ENCODE measurements at places on chromosomes 12 and 14. TPM values are rescaled to one million over a fixed set of nuclear protein-coding genes. Genes with fewer than 3 reads are reported as not detected.

- DNase-seq: peak; percentile 84
Measured at GRCh38 chr12:101939856-101940265, 62.5 kb downstream of the DRAM1 start.

DNA sequence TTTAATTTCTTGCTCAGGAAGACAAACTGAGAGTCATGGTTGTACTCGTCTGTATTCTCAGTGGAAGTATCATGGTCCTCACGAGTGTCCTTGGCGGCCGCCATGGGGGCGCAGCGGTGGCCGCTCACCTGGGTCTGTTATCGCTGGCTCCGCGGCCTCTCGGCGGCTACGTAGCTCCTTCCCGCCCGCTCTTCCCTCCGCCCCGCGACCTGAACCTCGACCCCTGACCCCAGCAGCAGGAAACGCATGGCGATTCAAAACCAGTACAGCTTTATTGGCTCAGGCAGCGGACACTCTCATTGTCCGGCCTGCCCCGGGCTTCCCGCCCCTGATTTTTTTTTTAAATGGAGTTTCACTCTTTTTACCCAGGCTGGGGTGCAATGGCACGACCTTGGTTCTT lies 80.8 kb downstream of the E2F7 start:
- DNase-seq: no peak

GRCh38 chr12:15984963-15985362 lies 73.8 kb downstream of the DERA start:
- no peak for DNase-seq

GRCh38 chr14:104187121-104187889 lies 48.9 kb downstream of the KIF26A start:
- no peak for DNase-seq

- no peak for DNase-seq
Measured at GRCh38 chr12:16849473-16849872, 243.5 kb upstream of the LMO3 start.

DNA sequence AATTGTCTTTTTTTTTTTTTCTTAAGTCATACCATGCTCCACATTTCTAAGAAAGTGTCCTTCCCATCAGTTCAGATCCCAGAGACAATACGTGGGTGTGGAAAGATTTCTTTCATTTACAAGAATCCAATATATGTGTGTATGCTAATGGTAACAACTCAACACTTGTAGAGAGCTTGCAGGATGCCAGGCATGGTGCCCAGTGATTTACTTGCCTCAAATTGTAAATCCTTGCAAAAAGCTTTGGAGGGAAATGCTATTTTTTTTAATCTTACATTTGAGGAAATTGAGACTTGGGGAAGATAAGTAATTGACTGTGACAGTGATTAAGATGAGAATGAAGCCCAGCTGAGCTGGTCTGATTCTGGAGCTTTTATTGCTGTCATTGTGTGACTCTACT lies 1264.6 kb upstream of the SEL1L start:
- DNase-seq: no peak

Gene KLRC2
- total RNA-seq: not detected

Gene MMP19
- total RNA-seq: 7.1 TPM

Gene SLC5A8
- not detected for total RNA-seq

Gene EML5
- 0.66 TPM for total RNA-seq

Gene DEGS2
- 0.26 TPM for total RNA-seq

Gene TMEM119
- total RNA-seq: 358 TPM

Data from fibroblast of lung (primary cell).